ENCODE measurements at places on chromosomes 12 and 14.

DNA sequence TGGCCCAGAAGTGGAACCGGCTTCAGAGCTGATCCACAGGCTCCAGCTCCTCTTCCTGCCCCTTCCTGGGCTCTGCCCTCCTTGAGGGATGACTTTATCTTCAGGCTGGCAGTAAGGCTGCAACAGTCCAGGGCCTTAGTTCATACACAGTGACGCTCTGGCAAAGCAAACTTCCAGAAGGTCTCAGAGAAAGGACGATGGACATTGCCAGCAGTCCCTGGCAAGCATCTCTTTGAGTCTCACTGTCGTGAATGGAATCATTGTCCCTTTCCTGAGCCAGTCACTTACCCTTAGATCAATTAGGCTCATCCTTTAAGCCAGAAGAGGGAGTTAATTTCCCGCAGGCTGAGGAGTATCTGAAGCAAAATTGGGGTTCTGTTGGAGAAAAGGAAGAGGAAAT is 8.6 kb downstream of the AK7 start:
- no peaks in the 10 kb centered on the region for H3K4me1 ChIP-seq
- H3K27me3 ChIP-seq = no peaks in the 10 kb centered on the region
- no peak for DNase-seq

DNA sequence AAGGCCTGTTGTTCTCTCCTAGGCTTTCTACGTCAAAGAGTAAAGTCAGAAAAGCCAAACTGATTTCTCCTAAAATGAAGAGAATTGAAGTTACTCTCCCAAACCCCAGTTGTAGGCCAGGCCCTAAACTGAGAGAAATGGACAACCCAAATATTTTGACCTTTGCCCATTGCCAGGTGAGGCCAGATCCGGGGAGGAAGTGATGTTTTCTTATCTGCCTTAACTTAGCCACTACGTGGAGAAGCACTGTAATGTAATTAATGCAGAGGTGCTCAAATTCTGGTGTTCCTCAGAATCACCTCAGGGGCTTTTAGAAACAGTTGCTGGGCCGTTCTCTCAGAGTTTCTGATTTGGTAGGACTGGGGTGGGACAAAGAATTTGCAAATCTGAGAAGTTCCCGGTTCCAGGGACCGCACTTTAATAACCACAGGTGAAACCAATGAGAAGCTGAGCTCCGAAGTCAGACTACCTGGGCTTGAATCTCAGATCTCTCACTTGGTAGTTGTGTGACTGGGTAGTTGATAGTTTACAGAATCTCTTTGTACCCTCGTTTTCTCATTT is 73.2 kb downstream of the ETV6 start:
- H3K27ac ChIP-seq = no peak overlapping the region
- DNase-seq = peak; percentile 23
- no peak overlapping the region for H3K4me3 ChIP-seq
- no peaks in the 10 kb centered on the region for H3K36me3 ChIP-seq
- no peaks in the 10 kb centered on the region for H3K27me3 ChIP-seq
- H3K4me1 ChIP-seq = peaks cover 27% of the 10 kb centered on the region

GRCh38 chr12:52228366-52228765 is 4.7 kb upstream of the KRT7 start:
- no peaks in the 10 kb centered on the region for H3K36me3 ChIP-seq
- H3K27me3 ChIP-seq = peaks cover 3% of the 10 kb centered on the region
- no peak overlapping the region for H3K4me3 ChIP-seq
- DNase-seq = no peak
- H3K27ac ChIP-seq = no peak overlapping the region
- no peaks in the 10 kb centered on the region for H3K4me1 ChIP-seq

- H3K4me3 ChIP-seq = no peak overlapping the region
- H3K27me3 ChIP-seq = no peaks in the 10 kb centered on the region
- H3K4me1 ChIP-seq = no peaks in the 10 kb centered on the region
Observed at GRCh38 chr12:113424915-113425823, 3.0 kb downstream of the SDSL start.

DNA sequence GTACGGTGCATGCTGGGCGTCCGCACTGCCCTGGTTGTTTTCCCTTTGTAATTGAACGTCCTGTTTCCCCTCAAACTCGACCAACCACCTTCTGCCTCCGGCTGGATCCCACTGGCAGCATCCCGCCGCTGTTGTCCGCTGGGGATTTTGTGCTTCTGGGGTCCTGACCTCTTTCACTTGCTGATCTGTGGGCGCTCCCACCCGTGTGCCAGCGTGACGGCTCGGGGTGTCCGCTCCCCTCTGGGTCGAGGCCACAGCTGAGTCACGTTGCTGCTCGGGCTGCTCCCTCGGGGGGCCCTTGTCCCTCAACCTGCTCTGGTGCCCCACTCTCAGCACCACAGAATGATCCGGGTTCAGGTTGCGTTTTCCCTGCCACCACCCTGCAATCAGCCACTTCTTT is 8.0 kb downstream of the PGAM5 start:
- H3K27ac ChIP-seq = no peak overlapping the region
- DNase-seq = no peak
- peaks cover 21% of the 10 kb centered on the region for H3K36me3 ChIP-seq

DNA sequence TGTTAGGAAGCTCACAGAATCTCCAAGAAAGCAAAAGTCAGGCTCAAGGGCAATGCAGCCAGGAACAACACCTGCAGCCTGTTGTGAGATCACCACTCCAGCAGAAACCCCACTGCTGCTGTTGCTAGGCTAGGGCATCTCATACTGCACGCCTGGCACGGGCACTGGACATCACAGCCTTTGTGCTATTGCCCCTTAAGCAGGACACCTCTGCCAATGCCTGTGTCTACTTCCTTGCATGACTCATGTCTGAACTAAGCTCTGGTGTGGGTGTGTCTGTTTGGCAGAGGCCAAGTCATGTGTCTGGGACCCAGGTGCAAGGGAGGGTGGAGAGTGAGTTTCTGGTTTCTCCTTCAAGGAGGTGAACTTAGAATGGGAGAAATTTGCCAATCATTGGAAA is 10.0 kb upstream of the DDX47 start:
- DNase-seq = no peak
- no peak overlapping the region for H3K27ac ChIP-seq
- no peaks in the 10 kb centered on the region for H3K27me3 ChIP-seq

- DNase-seq = no peak
- H3K27ac ChIP-seq = no peak overlapping the region
- no peak overlapping the region for H3K4me3 ChIP-seq
- H3K36me3 ChIP-seq = peaks cover 36% of the 10 kb centered on the region
- no peaks in the 10 kb centered on the region for H3K27me3 ChIP-seq
Observed at GRCh38 chr12:47785887-47786661, 13.0 kb downstream of the SLC48A1 start.

DNA sequence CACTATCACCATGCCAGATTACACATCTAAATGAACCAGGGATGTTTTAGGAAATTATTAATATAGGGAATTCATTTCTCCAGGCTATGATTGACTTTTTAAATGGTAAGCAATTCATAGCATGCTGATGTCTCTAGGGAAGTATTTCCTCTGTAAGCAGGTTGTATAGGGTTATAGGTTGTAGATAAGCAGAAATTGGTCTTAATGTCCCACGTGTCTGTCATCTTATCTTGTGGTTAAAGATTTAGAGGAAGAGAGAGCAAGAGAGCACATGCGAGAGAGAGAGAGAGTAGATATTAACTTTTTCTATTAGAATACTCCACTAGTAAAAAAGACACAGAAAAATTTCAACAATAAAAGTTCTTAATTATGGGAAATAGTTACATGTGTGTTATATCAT is 32.6 kb downstream of the TRHDE start:
- no peaks in the 10 kb centered on the region for H3K36me3 ChIP-seq
- H3K4me3 ChIP-seq = no peak overlapping the region
- no peak overlapping the region for H3K27ac ChIP-seq
- H3K4me1 ChIP-seq = no peaks in the 10 kb centered on the region
- no peak for DNase-seq

DNA sequence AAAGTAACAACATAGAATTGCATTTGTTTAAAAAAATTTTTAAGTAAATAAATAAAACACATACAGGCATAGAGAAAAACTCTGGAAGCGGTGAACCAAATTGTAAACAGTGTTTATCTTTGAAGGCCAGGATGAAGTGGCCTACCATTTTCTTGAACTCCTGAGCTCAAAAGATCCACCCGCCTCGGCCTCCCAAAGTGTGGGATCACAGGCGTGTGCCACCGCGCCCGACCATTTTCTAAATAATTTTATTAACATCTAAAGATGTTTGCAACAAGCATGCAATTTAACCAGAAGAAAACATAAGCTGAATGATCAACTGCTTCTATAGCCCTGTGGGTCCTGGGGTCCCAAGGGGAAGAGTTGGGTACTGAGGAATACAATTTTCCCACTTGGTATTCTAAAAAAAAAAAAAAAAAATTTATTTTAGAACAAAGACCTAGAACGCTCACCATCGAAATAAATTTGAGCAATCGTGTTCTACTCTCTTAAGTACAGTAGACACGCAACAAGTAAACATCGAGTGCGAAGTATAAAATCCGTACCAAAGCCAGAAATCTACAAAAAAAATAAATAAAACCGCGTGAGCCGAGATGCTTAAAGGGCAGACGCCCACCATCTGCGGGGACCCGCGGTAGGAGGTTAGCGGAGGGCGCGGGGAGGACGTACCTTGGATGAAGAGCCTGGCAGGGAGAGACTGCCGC is 484 bp downstream of the MIS18BP1 start:
- no peaks in the 10 kb centered on the region for H3K4me1 ChIP-seq
- H3K27ac ChIP-seq = peak overlapping the region; percentile 82
- H3K36me3 ChIP-seq = no peaks in the 10 kb centered on the region
- H3K4me3 ChIP-seq = peak overlapping the region; percentile 92

DNA sequence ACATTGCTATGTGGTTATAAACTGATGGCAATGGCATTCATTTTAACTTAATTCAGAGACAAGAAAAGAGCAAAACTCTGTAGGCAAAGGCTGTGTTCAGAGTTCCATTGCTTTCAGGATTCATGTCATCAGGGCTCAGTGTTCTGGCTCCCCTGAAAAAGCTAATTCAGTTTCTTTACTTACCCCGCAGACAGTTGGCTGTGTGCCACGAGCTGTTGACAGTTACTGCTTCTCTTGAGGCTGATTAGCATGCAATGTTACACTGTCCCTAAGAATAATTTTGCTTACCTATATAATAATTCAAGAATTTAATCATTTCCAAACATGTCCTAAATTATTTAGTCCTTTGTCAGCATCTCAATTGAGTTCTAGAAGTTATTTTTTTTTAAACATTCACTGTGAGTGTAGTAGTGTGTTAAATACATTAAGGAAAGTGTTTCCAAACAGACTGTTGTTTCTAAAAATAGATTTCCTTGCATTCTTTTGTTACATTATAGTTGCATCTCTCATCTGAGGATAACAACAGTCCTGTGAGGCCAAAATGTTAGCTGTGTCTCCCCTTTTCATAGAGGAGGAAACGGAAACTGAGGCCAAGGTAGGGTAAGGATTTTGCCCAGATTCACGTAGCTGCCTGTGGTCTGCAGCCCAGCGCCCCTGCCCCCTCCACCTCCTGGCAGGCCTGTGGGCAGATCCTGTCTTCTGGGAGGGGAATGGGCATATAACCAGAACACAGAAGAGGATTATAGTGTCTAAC is 98.6 kb downstream of the PELI2 start:
- H3K36me3 ChIP-seq = no peaks in the 10 kb centered on the region
- no peak for DNase-seq
- H3K27me3 ChIP-seq = no peaks in the 10 kb centered on the region
- H3K4me3 ChIP-seq = no peak overlapping the region
- peaks cover 8% of the 10 kb centered on the region for H3K4me1 ChIP-seq
- no peak overlapping the region for H3K27ac ChIP-seq

GRCh38 chr14:100587763-100588411 is 670 bp upstream of the BEGAIN start:
- H3K4me1 ChIP-seq = peaks cover 2% of the 10 kb centered on the region
- H3K4me3 ChIP-seq = no peak overlapping the region
- no peaks in the 10 kb centered on the region for H3K36me3 ChIP-seq
- H3K27ac ChIP-seq = no peak overlapping the region
- peaks cover 5% of the 10 kb centered on the region for H3K27me3 ChIP-seq
- DNase-seq = no peak

GRCh38 chr12:107327651-107328182 is 234.4 kb upstream of the CRY1 start:
- no peak overlapping the region for H3K27ac ChIP-seq
- DNase-seq = peak; percentile 16
- no peaks in the 10 kb centered on the region for H3K4me1 ChIP-seq
- no peak overlapping the region for H3K4me3 ChIP-seq
- H3K27me3 ChIP-seq = no peaks in the 10 kb centered on the region

- no peak overlapping the region for H3K27ac ChIP-seq
- H3K27me3 ChIP-seq = no peaks in the 10 kb centered on the region
- DNase-seq = no peak
Observed at GRCh38 chr14:91354979-91355685, 62.5 kb downstream of the CCDC88C start.

DNA sequence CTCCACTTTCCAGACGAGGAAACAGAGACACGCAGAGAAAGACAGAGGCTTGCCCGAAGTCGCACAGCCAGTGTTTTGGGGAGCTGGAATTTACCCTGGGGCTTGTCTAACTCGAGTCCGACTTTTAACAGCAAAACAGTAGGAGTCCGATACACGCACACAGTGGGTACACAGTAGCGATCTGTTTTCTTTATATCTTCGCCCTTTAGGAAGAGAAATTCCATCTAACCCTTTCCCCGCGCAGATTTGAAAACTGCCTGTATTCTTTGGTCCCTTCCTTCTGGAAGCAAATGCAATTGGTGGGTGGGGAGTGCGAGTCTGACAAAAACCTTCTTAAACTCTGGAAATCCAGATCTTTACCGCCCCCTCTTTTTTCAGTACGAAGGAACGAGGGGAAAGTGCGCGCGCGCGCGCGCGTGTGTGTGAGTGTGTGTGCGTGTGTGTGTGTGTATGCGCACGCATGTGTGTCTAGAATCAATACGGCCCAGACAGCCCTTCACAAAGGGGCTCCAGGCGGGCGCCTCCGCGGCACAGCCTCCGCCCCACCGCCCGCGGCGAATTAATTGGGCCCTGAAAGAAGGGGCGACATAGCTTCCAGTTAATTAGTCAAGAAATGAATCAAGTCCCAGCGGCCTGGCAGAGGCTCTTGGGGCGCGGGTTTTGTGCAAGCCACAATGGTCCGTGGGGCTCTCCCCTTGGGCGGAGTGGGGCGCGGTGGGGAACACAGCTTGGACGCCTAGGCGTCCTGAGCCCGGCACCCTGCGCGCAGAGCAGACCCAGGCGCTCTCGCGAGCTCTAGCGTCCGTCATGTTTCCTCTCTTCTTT is 14.0 kb upstream of the TBX3 start:
- H3K27me3 ChIP-seq = peaks cover 59% of the 10 kb centered on the region
- DNase-seq = peak; percentile 46
- H3K4me1 ChIP-seq = peaks cover 32% of the 10 kb centered on the region

- DNase-seq = peak; percentile 86
- no peaks in the 10 kb centered on the region for H3K36me3 ChIP-seq
- no peak overlapping the region for H3K27ac ChIP-seq
- H3K4me3 ChIP-seq = no peak overlapping the region
Observed at GRCh38 chr12:92927055-92927435, 2.0 kb downstream of the EEA1 start.

DNA sequence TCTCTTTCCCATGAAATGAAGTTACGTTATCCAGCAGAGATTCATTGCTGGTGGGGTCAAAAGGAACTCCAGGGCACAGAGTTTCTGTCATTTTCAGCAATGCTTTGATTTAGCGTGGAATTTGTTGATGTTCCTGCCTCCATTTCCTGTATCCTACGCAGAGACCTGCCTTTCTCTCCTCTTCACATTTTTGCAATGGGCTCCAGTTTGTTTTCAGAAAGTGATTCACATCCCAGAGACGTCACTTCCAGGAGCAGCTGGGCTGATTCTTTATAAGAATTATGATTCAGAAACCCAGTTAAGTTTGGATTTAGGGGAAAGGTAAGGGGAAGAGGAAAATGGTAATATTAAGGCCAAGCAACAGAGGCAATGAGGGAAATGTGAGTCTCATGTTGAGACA is 11.6 kb downstream of the RNASE10 start:
- H3K4me1 ChIP-seq = peaks cover 8% of the 10 kb centered on the region
- no peak for DNase-seq
- no peaks in the 10 kb centered on the region for H3K27me3 ChIP-seq
- H3K36me3 ChIP-seq = no peaks in the 10 kb centered on the region
- H3K4me3 ChIP-seq = no peak overlapping the region
